ENCODE measurements at places on chromosomes 3 and 15.

DNA sequence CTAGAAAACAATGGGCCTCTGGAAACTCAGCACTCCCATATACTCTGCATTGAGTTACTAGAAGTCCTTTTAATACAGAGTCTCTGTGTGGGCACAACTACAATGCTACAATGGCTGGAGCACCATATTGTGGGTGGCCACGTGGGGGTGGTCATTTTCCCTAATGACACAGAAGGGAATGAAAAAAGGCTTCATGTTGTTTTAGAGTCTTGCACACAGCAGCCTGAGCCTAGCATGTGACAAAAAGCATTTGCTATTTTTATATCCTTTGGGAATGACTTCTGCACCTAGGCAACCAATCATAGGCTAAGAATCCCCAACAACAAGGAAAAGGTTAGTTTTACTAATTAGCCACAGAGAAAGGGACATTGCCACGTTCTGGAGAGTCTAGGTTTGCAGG lies 120.6 kb downstream of the PPM1L start:
- DNase-seq = no peak

GRCh38 chr3:108283989-108284388 lies 12.4 kb upstream of the HHLA2 start:
- DNase-seq = no peak

GRCh38 chr3:160018959-160019358 lies 30.3 kb downstream of the IL12A start:
- DNase-seq = no peak

DNA sequence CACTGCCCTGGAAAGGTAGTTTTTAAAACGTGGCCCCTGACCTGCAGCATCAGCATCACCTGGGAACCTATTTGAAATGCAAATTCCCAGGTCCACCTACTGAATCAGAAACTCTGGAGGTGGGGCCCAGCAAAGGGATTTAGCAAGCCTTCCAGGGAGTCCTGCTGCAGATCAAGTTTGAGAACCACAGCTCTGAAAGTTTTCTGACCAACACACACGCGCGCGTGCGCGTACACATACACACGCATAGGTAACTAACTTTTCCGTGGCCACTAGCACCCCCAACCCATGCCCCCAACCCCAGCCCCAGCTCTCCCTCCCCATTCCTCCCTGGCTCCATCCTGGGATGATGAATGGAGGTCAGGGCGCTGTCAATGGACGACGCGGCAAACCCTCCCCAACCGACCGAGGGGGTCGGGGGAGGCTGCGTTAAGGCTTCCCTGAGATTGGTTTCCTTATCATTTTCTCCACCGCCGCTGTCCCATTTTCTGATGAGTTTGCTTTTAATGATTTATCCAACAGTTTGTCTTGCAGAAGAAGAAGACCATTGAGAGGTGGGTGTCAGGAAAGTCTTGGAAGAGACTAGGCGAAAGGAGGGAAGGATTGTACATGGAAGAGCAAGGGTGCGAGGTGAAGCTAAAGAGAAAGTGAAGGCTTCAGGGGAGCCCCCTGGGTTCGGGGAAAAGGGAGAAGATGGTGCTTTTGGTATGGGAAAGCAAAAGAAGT lies 590 bp upstream of the BOC start:
- no peak for DNase-seq

GRCh38 chr3:45659661-45660566 lies 29.3 kb upstream of the SACM1L start:
- DNase-seq = peak; percentile 80

GRCh38 chr3:62481962-62482361 lies 108.6 kb upstream of the FEZF2 start:
- DNase-seq = no peak

DNA sequence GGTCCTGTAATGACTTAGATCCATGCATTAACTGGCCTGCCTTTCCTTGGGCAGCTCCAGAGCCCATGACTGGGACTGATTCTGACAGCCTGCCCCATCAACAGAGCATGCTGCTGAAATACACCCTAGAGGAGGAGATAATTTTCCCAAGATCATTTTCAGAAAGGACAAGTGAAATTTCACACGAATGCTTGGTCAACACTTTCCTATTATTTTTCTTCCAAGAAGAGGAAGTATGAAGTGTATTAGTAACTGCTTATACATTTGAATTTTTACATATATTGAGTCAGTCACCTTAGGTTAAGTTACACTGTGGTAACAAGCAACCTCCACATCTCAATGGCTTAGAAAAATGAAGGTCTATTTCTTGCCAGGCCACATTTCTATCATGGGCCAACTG lies 9.7 kb upstream of the NMNAT3 start:
- no peak for DNase-seq

GRCh38 chr3:138241061-138241460 lies 54.0 kb downstream of the ARMC8 start:
- no peak for DNase-seq

DNA sequence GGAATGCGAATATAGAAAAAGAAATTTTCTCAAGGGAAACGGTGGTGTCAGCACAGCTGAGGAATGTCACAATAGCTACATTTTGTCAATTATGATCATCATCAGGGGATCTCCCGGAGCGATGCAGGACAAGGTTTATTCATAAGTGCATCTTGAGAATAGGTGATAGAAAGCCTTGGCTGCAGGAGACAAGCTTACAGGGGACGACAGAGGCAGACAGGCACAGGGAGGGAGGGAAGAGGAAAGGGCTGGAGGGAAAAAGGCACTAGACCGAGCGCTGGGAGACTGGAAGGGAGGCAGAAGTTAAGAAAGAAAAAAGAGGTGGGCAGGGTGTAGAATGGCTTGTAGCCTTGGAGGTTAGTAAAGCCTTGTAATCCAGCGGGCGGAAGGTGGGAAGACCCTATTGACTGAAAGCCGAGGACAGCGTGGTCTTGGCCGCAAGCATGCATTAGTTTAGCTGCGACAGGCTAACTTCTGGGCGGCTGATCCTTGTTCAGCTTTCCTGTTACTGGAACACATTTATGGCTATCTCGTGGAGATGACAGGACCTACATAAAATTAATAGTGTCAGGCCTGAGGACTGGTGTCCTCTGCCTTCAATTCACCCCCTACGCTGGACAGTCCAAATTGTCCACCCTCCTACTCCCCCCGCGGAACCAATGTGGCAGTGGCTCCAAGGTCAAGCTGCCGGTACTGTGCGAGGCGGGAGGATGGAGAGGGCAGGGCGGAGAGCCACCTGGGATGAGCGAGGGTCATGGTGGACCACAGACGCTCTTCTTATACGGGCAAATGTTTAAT lies 1.4 kb upstream of the NECTIN3 start:
- DNase-seq = no peak

Measured in dermis blood vessel endothelial cell (primary cell).